NCI-H524 treated with DMSO at 0.1 percent for 48 hours (cell line): ENCODE measurements at places on chromosomes 6 and 20.

- no peak for DNase-seq
These were observed 394.3 kb downstream of the MAFB start for GRCh38 chr20:40294747-40295146.

- DNase-seq = peak; percentile 65
These were observed 331.3 kb downstream of the KIF16B start for GRCh38 chr20:16241911-16242310.

DNA sequence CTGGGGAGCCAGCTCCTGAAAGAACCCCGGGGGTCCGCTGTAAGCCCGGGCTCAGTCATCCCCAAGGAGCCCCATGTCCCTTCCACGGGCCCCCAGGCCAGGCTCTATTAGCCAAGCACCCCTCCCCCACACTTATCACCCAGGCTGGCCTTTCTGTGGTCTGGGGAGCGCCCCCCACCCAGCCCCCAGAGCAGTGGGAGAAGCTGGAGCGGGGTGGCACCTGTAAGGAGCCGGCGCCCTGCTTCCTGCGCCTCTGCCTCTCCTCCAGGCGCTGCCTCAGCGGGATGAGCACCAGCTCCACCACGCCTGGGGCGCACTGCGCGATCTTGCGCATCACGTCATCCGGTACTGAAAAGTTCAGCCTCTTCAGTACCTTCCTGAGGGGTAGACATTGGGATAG, 2.3 kb downstream of the SPEF1 start:
- DNase-seq = no peak

DNA sequence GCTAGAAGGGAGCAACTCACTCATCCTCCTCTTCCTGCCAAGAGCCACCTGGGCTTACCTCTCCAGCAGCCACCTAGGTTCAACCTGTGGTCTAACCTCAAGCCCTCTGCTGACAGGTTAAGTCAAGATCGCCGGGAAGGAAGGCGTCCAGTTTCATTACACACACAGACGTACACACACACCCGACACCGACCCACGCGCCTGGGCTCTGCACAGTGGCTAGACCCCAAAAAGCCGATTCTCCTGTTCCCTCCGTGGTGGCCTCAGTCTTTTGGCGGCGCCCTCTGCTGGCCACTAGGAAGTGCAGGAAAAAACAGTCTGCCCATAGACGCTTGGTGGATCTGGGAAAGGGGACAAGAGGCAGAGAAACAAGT, 52.8 kb downstream of the MRPL14 start:
- DNase-seq = no peak

GRCh38 chr6:130070792-130071191, 52.4 kb downstream of the L3MBTL3 start:
- no peak for DNase-seq

DNA sequence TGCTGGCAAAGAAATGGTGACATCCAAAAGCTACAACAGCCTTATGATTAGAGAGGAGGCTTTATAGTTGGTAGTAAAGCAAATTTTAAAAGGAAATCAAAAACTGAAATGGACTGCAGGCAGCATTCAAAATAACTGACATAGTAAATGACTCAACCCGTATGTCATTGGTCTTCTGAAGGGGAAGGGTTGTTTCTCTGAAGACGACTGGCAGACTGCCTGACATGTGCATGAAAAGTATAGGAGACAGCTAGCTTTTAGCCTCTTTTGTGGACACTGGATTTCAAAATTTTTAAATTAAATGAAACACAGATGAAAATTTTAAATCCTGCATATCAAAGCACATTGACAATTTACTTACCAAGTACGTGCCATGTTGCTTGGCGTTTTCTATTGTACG, 90.7 kb downstream of the TRMT6 start:
- DNase-seq = no peak

DNA sequence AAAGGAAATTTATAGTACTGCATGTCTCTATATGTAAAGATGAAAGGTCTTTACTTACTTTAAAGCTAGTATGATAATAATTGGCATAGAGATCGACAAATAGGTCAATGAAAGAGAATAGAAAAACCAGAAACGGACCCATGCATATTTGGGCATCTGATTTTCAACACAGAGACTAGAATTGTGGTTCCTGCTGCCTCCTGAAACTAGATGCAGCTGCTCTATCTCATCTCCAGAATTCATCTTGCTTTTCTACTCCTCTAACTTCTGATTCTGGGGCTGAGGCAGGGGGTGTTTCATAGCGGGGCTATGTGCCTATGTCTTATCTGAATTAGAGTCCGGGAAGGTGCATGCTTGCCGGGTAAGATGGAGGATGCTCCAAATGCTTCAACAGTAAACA, 105.9 kb downstream of the ADTRP start:
- DNase-seq = no peak

DNA sequence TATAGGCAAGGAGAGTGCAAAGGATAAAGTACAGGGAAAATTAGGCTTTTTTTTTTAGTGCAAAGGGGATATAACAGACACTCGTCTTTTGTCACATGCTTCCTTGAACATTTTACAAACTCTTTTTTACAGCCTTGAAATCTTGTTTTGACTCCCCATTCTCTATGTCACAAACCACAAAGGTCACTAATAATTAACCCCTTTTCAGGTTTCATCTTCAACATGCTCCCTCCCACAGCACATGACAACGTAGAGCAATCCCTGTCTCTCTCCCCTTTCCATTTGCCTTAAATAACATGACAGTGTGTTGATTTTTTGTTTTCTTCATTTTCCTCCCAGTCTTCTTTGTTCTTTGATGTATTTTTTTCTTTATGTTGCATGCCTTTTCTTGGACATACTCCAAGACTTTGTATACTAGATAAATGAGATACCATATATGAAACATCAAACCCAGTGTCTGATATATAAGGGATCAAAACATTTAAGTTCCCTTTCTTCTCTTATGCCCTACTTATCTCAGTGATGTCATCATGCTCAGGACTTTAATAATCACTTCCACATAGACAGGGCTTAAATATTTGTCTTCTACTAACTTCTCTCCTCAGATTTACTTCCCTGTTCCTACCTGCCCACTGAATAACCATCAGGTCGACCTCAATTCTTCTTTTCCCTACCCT, 378.7 kb upstream of the HSF2 start:
- no peak for DNase-seq

- DNase-seq = peak; percentile 85
These were observed 1081.7 kb downstream of the KIF16B start for GRCh38 chr20:15491575-15491974.

GRCh38 chr6:107280791-107281190, 165.5 kb upstream of the BEND3 start:
- no peak for DNase-seq

GRCh38 chr6:44304282-44305199, 8.6 kb downstream of the AARS2 start:
- no peak for DNase-seq

DNA sequence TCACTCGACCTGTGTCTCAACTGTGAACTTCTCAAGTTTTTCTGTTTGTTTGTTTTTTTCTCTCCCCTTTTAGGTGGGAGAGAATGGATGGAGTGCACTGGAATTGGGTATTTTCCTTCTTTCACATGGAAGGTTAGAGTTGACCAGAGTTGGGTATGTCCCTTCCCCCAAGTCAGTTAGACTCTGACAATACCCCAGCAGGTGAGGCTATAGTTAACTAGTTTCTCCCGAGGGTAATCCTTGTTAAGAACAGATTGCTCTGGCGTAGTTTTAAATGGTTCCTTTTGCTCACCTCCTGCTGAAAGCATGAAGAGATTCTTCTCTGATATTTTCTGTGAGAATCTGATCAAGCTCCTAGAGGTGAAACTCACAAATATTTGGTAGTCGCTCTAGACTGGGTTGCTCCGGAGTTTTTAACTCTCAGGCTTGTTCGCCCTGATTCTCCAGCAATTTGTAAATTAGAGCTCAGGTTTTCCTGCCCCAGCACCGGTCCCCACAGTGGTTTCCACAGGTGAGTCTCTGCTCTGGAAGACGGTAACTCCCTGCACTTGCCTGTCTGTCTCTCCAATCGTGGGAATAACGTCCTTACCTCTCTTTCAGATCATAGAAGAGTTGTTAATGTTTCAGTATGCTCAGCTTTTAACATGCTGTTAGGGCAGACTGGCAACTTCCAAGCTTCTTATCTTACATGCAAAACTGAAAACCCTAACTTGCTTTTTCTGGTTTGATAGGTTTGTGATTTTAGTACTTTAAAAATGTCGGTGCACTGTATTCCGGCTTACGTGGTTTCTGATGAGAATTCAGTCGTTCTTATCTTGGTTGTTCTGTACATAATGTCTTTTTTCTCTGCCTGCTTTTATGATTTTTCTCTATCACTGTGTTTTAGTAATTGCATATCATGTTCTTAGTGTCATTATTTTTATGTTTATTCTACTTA, 111.2 kb upstream of the HIVEP1 start:
- DNase-seq = no peak

DNA sequence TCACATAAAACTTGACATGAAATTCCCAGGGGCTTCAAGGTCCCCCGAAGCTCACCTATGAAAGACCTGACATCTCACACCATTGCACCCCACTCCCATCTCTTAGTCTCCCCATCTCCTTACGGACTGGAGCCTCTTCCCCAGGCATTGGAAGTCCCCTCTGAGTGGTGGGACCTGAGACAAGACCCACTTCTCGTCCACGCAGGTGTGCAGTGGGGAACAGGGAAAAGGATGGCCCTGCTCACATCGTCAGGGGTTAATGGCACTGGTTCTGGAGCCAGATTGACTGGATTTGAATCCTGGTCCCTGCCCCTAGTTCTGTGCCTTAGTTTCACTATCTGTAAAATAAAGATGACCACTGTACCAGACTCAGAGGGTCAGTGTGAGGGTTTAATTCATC, 15.5 kb downstream of the ADGRF1 start:
- DNase-seq = no peak

DNA sequence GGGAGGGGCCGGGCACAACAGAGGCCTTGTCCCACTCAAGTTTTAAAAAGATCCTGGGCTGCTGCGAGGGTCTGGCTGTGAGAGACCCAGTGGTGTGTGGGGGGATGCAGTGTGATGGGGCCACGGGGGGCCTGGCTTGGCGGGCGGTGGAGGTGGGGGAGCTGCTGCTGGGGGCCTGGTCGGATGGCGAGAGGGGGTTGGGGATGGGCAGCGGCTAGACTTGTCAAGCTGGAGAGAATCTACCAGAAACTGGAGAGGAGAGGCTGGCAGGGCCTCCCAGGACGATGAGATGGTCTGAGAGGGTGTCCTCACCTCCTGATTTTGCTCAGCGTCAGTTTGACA, 5.1 kb downstream of the RPS21 start:
- DNase-seq = no peak

- peak; percentile 16 for DNase-seq
These were observed 2.9 kb upstream of the CHRNA4 start for GRCh38 chr20:63363981-63364561.

DNA sequence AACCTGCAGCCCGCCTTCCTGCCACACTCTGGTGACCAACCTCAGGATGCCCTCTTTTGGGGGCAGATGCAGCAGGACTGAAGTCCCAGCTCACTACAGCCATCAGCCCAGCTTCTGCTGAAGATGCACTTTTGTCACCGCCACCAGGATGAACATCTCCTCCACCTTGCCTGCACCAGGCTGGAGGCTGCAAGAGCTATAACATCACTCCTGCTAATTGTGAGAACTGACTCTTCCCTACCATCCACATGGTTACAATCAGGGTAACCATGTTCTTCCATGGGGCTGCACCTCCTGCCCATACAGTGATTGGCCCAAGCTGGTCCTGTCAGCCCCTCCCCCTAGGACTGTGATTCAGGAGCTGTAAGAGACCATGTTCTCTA, 2.0 kb upstream of the ACTL10 start:
- no peak for DNase-seq

- DNase-seq = no peak
These were observed 837.6 kb downstream of the MAFB start for GRCh38 chr20:39851459-39851858.

DNA sequence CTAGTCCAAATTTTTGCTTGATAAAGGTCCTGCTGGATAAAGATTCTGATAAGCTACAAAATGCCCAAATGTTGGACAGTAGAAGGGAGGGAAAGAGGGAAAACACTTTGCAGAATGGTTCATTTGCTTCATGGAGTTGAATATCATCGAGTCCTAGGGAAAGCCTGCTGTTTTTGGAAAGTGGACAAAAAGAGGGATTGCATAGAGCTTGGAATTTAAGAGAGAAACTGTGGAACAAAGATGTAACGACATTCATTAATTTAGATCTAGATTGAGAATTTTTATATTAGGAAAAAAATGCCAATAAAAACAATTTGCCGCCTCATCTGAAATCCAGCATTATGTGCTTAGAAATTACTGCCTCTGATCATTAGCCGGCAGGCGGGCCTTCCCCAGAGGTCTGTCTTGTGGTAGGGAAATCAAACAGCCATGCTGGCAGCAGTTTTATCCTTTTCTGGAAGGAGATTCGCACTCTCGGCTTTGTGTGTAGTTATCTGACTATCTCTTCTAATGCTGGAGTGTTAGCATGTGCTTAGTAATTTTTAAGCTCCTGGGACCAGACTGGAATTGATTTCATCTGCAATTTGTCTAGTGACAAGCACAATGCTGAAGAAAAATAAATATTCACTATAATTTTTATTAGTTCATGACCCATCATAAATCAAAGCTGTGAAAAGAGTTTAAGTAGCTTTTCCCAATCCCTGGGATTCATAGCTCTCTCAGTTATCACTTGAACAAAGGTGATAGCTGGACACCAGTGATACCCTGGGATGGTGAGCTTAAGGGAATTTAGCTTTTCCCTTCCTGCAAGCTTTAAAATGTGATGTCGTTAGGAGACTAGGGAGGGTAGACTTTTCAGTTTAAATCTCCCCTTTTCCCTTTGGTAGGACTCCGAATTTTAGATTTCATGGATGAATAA, 329.5 kb downstream of the PRL start:
- no peak for DNase-seq

DNA sequence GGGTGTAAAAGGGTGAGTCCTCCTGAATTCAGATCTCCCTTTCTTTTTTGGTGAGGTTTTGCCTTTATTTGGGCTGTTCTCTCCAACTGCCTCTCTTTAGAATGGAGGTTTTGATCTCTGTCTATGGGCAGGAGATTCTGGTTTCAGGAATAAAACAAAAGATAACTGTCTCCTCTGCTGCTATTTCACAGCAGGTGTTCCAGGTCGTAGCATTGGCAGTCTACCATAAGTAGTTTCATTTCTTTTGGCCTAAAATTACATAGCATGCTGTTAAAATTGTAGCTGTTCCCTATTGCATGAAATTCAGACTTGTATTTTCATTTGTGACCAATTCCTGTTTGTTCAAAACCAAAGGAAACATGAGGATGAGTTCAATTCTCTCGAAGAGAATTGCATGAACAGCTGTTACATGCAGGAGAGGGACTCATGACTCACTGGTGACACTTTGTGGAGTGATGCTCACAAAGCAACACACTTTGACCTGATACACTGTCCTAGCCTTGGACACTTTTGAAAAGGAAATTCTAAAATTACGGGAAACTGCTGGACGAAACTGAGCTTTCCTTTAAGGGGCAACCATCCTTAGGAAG, 76.8 kb upstream of the SIRPG start:
- DNase-seq = no peak

- DNase-seq = no peak
These were observed 31.3 kb downstream of the MBOAT1 start for GRCh38 chr6:20180935-20181334.
